Stimulated activated naive CD8-positive, alpha-beta T cell treated with anti-CD3 and anti-CD28 coated beads, Interleukin-15, amount 100 ng/mL, for 72 hours (primary cell): ENCODE measurements at places on chromosomes 16 and 17.

- no peak for DNase-seq
These were observed 86.7 kb upstream of the TOB1 start for GRCh38 chr17:50952889-50953288.

DNA sequence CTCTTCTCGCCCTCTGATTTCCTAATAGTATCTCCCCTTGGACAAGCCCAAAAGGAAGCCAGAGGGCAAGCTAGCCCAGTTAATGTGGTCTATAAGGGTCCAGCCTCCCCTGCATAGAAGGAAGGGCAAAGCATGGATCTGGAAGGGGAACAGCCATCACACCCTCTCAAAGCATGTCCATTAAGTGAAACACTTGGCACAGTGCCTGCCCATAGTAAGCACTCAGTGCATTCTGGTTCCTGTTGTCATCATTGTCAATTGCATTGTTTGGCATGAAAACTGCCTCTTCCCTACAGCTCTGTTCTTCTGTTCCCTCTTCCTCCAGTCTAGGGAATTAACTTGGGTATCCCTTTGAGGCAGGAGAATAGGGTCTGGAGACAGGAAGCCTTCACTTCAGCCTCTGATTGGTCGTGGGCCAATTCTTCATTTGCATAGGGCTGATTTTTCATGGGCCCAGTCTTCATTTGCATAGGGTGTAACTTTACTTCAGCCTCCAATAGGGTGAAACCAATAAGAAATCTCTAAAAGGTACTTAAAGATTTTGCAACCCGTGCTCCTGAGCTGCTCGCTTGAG, 81.4 kb downstream of the C17orf67 start:
- DNase-seq = no peak

GRCh38 chr17:65095465-65095864, 38.9 kb upstream of the GNA13 start:
- DNase-seq = no peak

GRCh38 chr16:85227084-85227945, 115.0 kb upstream of the CIBAR2 start:
- DNase-seq = no peak

- no peak for DNase-seq
These were observed 301 bp upstream of the ULK2 start for GRCh38 chr17:19868079-19868395.

GRCh38 chr16:21946889-21947635, 6.1 kb upstream of the UQCRC2 start:
- DNase-seq = no peak

GRCh38 chr17:64615028-64615677, 47.0 kb downstream of the SMURF2 start:
- no peak for DNase-seq

DNA sequence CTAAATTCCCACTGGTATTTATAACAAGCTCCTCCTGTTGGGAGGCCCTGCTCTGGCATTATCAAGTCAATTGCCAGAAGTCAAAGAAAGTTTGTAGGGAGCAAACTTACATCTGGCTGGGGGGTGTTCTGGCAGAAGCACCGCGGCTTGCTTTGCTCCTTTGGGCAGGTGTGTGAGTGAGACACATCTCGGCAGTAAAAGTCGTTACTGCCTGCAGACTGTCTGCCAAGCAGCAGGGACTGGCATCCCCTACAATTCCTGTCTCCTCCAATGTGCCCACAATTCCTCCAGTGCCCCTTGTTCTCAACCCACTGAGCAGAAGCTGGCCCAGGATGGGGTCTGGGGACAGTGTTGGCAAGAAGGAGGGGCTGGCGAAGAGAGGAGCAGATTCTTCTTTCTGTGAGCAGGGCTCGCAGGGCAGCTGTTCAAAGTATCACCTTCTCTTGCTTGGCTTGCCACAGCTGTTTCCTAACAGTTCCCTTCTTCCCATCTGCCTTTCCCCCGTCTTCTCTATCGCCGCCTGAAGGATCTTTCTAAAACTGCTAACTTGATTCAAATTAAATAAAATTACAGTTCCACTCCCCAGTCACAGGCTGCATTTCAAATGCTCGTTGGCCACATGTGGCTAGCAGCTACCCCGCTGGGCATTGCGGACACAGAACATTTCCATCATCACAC, 30.2 kb downstream of the SPACA3 start:
- DNase-seq = no peak

DNA sequence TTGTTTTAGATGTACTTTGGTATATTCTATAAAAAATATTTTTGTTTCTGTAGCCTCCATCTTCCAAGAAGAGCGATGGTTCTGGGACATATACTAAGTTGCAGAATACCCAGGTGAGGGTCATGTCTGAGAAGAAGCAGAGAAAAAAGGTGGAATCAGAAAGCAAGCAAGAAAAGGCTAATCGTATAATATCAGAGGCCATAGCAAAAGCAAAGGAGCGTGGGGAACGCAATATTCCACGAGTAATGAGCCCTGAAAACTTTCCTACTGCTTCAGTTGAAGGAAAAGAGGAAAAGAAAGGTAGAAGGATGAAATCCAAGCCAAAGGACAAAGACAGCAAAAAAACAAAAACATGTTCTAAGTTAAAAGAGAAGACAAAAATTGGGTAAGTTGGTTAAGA, 154.6 kb downstream of the CHD9 start:
- no peak for DNase-seq

- DNase-seq = no peak
These were observed 50.5 kb upstream of the AMZ2 start for GRCh38 chr17:68197091-68197996.

DNA sequence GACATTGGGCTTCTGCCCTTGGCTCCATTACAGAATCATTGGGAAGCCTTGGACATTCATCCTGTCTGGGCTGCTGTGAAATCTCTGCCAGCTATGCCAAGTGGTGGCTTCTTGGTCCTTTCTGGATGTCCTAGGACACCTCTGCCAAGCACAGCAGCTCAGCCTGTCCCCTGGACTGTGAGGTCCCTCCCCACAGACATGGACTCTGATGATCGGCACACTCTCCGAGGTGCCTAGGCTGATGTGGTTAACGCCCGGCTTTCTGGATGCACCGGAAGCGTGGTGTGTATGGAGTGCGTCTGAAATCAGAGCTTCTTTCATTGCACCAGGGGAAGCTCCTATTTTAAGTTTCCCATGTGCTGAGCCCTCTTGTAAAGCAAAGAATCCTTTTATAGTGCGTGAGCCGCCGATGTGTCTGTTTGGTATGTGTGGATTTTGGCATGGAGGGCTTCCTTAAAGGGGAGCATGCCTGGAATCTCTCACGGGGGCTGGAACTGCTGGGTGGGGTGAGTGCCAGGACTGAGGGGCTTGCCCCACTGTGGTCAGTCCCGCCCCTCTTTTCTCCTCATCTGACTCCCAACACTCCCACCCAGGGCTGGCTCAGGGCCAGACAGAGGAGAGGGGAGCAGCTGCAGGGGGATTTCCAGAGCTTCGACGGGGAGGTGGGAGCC, 7.0 kb upstream of the ARHGAP23 start:
- DNase-seq = no peak

DNA sequence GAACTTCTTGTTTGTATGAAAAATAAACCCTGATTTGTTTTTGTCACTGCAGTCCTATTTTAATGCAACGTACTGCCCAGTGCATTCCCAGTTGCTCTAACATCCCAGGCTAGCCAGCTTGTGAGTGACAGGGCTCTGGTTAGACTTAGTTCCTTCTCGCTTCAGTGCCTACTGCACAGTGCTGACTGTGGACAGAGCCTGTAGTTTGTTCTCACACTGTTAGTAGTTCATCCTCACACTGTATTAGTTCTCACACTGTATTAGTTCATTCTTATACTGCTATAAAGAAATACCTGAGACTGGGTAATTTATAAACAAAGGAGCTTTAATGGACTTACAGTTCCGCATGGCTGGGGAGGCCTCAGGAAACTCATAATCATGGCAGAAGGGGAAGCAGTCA, 116.6 kb upstream of the SALL1 start:
- no peak for DNase-seq

- DNase-seq = no peak
These were observed 137.8 kb downstream of the AIPL1 start for GRCh38 chr17:6297119-6297518.

GRCh38 chr17:9239246-9239792, 218.0 kb downstream of the NTN1 start:
- peak; percentile 24 for DNase-seq

GRCh38 chr17:7466639-7467341, 12.6 kb downstream of the ZBTB4 start:
- DNase-seq = no peak

GRCh38 chr16:28182183-28182582, 29.6 kb downstream of the XPO6 start:
- peak; percentile 59 for DNase-seq

DNA sequence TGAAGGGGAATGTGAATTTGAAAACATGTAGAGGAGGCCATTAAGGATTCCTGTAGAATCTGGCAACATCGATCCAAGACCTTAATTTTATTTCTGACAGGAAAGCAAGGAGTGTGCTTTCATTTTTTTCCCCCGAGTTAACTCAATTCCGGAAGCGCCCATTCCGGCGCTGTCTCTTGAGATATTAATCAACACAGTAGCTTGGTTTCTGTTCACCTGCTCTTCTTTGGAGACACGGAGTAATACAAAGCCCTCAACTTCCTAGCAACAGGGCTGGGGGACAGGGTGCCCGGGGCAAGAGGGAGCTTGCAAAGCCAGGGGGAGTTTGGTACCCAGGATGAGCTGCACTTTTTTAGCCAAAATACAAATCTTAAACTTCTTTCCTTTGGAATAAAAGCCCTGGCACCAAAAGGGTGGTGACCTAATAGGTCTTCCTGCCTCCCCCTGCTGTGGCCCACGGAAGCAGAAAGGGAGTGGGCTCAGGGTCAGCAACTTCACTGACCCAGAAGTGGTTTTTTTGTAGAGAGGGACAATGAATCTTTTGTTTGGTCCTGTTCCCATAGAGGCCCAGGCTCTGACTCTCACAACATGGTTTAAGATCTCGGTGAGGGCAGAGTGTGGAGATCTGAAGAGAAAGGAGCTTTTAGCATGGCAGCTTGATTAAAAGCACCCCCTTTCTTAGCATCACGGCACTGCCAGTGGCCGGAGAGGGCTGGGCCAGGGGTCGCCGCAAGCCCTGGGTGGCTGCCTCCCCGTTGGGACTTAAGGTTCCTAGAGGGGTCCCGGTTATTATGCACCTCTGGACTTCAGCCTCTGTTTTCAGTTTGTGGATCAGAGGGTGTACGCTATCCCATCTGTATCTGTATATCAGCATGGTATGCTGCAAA, 207.3 kb downstream of the CCDC182 start:
- DNase-seq = no peak

- no peak for DNase-seq
These were observed 39.8 kb downstream of the C17orf67 start for GRCh38 chr17:56793957-56794356.

GRCh38 chr17:76644995-76645394, 1.4 kb upstream of the ST6GALNAC1 start:
- no peak for DNase-seq

DNA sequence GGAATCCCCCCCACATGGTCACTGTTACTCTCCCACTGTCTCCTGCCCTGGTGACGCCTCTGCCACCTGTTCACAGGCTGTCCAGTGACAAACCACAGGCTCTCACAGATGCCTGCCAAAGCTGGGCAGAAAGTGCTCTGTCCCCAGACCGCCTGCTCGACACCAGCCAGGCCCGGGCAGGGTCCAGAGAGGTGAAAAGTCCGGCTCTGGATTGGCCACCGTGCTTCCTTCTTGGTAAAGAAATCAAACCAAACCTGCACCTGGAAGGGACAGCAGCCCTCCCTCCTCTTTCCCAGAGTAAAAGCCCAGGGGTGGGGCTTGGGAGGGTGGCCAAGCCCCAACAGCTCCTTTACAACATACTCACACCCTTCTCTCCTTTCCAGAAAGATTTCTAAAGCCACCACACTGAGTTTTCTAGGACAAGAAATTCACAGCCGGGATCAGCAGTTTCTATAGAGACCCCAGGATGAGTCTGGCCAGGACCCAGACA, 6.2 kb downstream of the PCGF2 start:
- DNase-seq = no peak

DNA sequence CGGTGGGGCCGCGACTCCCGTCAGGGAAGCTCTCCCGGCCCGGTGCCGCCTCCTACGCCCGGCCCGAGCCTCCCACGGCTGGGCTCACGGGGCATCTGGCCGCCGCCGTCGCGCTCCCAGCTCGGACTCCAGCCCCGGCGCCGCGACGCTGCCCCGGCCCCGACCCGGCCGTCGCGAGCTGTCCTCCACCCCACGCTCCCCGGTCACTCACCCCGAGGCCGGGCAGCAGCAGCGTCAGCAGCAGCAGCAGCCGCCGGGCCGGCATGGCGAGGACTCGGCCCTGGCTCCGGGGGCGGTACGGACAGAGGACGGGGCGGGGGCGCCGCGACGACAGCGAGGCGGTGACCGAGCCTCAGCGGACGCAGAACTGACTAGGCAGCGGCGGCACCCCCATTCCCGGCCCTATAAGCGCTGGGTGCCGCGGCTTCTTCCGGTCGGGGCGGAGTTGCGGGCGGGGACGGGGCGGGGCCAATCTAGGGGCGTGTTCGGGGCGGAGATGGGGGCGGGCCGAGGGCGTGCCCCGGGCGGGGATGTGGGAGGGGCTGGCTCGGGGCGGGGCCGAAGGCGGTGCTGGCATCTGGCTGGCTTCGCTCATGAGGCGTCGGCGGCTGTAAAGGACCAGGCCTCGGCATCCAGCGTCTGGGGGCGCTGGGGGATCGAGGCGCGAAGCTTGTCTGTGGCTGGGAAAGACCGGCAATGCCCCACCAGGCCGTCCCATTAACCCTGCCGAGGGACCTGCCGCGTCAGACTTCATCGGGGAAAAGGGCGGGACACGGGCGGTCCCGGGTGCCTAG, at the start of gene ERN1:
Gene ERN1 (minus strand): TSS at position 380 of the 794 bp plus-strand sequence. CDS start 115 bp downstream, at position 265.
- peak; percentile 89 for DNase-seq

- no peak for DNase-seq
These were observed 42.1 kb upstream of the TAOK1 start for GRCh38 chr17:29347831-29348629.

GRCh38 chr16:66212428-66212827, 154.1 kb upstream of the CDH5 start:
- DNase-seq = no peak

DNA sequence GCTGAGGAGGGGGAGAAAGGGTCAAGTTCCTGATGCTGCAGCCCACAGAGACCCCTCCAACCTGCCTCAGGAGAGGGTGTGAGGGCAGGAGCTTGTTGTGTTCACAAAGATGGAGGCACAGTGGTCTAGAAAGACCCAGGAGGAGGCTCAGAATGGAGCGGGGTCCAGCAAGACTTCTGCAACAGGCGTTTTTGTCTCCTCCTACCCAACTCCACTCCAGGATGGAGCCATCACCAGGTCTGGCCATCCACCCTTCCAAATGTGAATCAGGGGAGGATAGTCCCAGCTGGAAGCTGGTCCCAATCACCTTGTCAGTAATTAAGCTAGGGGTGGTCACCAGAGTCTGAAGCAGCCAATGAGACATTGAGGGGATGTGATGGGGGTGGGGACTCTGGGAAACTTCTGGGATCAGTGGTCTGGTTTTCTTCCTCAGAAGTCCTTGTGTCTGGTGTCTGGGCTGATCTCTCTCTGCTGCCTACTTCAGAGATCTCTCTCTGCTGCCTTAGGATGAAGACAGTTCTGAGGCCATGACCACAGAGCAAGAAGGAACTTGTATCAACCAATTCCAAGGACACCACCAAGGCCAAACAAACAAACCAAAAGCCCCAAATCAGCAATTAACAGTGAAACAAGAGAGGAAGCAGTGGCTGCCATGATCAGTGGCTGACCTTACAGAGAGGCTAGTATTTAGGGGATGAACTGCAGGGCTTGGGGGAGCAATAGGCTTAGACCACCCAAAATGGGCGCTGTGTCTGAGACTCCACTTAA, 14.5 kb downstream of the CD300LB start:
- DNase-seq = no peak
